ENCODE measurements at places on chromosomes 7 and 10.

- DNase-seq, result no peak
Observed at GRCh38 chr10:97454330-97455036, 8.5 kb downstream of the ZDHHC16 start.

GRCh38 chr7:22356701-22357310, at the start of gene RAPGEF5:
Gene RAPGEF5 (minus strand): TSS chr7:22357154. CDS start chr7:22357060, 94 bp downstream.
- no peak for DNase-seq

GRCh38 chr10:69716711-69717560, 84.8 kb upstream of the COL13A1 start:
- peak; percentile 34 for DNase-seq

DNA sequence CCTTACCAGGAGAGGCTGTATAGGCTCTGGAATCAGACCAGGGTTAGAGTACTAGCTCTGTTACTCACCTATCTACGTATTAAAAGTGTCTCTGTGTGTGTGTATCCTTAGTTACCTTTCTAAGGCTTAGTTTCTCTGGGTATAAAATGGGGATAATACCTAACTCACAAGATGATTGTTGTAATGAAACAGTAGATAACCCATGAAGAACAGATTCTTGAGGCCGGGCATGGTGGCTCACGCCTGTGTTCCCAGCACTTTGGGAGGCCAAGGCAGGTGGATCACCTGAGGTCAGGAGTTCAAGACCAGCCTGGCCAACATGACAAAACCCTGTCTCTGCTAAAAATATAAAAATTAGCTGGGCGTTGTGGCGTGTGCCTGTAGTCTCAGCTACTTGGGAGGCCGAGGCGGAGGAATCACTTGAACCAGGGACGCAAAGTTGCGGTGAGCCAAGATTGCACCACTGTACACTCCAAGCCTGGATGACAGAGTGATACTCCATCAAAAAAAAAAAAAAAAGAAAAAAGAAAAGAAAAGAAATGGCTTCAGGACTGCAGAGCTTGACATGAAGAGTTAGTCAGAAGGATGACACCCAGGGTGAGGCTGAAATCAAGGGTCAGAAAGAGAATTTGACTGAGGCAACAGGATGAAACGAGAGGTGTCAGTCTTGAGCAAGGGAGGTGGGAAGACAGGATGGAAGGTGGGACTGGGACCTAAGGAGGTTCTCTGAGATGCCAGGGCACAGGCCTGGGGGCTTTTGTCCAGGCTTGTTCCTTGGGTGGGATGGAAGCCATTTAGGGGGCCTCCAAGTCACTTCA, 33.4 kb downstream of the PRKAR2B start:
- no peak for DNase-seq

DNA sequence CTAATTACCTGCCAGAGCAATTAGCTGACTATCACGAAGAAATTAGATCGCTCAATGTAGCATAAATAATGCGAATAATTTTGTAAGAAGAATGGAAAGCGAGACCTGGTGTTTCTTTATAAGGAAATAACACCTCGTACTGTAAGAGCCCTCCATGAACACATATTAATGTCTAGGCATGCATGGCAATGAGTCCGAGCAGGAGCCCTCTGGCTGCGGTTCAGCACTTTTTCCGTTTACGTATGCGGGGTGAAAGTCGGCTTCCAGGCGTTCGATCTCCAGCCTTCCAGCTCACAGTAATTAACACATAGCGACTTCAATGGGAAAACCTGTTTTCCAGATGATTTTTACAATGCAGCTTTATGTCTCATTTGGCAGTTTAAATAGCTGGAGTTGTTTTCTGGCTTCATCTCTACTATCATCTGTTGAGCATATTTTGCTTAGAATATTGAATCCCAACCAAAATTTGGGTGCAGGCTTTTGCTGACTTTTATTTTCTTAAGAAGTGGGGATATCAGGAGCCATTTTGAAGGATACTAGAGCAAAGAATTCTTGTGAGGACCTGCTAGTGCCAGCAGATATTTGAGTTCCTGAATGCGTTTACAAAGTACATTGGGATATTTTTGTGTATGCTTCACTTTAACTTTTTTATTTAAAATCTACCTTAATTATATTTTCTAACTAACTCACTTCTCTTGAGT, 7.2 kb upstream of the SP8 start:
- DNase-seq, result no peak

- DNase-seq, result no peak
Observed at GRCh38 chr10:33151344-33151864, 183.1 kb downstream of the NRP1 start.

DNA sequence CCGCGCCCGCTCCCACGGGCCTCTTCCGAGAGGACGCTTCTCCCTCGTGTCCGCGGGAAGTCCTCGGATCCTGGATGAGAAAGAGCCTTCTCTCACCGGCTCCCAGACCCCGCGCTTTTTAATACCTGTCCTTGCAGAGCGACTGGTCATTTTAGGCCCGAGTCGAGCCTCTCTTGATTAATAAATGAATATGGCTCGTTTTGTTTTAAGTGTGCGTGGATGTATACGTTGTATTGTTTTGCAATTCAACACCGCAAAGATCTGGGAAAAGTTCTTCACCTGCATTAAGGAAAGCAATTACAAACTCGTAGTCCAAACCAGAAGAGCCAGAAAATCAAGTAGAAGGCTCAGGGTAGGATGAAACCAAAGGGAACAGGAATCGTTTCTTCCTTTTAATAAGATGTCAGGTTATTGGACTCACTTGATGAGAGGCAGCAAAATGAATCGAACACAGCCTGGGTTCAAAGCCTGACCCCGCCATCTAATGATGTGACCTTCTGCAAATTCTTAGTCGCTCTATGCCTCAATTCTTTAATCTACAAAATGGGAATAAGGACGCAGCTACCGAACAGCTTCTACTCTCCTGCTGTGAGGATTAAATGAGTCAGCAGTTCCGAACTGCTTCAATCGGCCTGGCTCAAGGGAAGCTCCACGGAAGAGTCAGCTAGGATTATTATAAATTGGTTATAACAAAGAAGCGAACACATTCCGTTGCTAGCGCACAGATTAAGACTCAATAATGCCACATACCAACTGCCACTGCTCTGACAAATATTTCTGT, 277.8 kb upstream of the NEBL start:
- DNase-seq, result no peak

GRCh38 chr7:8176370-8177081, 85.4 kb downstream of the ICA1 start:
- peak; percentile 33 for DNase-seq

- DNase-seq, result no peak
Observed at GRCh38 chr7:47537716-47538675, 43.9 kb downstream of the TNS3 start.

DNA sequence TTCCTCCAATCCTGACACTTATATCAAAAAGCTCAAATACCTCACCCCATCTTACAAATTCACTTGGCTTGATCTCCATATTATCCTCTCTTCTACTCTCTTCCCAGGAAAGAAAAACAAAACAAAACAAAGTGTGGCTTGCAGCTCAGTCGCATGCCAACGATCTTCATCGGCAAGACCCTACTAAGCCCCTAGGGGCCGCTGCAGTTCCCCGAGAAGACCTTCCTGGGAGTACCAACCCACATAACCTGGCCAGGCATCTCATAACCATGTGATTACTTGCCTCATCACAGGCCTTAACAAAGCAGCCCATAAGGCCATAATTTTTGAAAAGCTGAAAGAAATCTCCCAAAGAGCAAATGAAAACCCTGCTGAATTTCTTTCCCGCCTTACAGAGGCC, 103.7 kb downstream of the ZNF92 start:
- no peak for DNase-seq

DNA sequence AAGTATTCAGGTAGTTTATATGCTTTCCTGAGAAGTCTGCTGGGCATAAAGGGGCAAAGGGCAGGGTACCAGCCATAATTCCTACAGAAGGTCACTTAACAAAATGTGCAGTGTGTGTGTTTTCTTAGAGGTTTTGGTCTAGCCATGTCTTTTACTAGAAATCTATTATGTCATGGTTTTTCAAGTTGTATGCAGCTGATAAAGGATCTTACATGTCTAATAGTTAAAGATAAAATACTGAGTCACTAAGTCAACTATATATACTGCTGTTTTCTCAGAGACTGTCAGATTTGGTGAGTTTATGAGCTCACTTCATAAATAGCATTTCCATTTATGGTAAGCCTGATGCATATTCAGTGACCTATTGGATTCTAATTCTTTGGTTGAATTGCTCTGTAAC, 7.7 kb downstream of the CASP2 start:
- no peak for DNase-seq

DNA sequence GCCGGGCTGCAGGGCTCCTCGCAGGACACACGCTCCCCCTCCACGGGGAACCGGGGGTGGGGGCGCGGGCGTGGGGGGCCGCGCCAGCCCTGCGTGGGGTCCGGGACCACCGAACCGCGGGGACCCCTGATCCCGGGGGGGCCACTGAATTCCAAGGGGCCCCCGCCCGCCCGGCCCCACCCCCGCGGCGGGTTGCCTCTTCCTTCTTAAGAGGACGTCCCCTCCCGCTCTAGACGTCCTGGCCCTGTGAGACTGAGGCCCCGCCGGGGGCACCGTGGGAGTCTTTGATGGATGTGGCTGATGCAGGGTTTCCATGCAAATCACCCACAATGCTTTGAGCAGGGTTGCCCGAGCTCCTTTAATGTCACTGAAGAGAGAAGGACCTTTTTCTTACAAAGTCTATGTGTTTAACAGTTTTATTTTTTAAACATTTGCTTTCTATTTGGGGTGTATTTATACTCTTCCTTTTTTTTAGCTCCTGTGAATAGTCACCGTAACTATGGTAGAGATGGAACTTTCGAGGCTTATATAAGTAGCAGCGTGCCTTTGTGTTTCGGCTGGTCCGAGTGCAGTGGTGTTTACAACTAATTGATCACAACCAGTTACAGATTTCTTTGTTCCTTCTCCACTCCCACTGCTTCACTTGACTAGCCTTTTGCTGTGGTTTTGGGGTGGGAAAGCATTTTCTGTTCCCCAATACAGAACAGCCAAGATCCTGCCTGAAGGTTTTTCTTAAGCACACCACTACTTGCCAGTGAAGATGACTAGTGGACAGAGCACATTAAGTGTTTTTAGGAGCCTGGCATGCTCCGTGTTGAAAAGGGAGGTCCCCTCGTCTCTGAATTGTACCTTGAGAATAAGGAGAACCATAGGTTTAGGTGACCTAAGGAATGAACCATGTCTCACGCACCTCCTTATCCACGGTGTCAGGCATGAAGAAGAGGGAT, 44.8 kb downstream of the PDIA4 start:
- DNase-seq, result peak; percentile 45

DNA sequence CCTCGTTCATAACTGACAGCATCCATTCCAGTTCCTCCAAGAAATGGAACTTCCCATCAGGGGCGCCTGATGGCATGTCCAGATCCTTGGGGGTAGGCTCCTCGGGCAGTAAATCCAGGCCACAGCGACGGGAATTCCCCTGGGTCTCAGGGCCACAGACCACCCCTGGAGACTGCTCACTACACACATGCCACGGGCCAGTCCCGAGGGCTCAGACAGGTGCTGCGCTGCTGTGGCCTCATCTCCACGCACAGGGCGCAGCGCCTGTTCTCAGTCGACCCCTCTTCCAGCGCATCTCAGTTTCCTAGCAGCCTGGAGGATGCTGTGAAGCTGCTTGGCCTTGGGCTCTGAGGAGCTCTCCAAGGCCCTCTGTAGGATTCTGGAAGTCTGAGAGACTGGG, 473.5 kb upstream of the FOXK1 start:
- no peak for DNase-seq

DNA sequence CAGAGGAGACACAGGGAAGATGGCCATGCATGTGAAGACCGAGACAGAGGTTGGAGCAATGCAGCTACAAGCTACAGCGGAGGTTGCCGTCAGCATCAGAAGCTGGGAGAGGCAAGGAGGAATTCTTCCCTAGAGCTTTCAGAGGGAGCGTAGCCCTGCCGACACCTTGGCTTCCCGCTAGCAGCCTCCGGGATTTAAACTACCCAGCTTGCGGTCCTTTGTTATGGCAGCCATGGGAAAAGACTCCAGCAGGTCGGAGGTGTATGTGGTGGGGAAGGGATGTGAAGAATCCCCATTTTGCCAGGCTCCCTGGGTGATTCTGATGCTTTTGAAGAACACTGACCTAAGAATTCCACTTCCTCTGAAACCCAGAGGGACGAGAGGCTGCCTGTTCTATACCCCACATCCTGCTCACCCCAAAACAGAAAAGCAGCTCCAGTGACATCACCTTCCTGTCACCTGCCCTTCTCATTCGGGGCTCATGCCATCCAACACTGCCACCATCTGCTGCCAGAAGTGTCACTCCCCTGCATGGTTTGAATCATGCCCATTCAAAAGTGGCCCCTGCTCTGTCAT, 3.3 kb upstream of the SEPHS1 start:
- no peak for DNase-seq

DNA sequence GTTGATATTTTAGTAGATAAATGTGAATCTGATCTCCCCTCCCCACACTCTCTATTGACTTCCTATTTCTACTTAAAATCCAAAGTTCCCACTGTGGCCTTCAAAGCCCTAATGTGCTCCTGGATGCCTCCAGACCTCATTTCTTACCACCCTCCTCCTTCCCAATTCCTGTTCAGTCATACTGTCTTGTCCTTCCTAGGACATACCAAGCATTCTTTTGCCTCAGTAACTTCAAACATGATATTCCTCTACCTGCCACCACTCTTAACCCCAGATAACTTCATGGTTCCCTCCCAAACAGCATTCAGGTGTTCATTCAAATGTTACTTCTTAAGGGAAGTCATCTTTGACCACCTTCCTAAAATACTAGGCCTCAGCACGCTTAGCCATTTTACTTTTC, 34.2 kb upstream of the FAM221A start:
- no peak for DNase-seq

DNA sequence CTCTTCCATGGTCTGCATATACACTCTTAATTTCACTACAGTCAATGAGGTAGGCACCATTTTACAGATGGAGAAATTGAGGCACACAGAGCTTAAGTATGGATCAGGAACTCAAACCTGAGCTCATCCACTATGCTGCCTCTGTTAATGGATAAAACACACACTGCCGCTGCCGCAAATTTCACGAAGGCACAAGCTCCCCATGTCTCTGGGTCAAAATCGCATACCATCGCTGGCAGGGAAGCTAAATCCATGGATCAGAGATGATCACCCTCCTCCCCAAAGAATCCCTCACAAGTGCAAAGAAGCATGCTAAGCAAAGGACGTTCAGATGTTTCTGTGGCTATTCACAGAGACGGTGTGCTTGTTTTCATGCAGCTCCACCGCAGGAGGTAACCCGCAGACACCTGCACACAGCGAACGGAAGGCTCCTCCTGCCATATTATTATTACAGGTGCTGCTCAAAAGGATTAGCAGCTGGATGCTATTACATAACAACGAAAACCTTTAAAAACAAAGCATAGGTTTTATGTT, 109.3 kb downstream of the UBE2H start:
- DNase-seq, result no peak

GRCh38 chr7:106968160-106968559, 76.3 kb upstream of the PRKAR2B start:
- DNase-seq, result no peak

GRCh38 chr10:3196958-3197347, 24.4 kb upstream of the PITRM1 start:
- DNase-seq, result no peak

DNA sequence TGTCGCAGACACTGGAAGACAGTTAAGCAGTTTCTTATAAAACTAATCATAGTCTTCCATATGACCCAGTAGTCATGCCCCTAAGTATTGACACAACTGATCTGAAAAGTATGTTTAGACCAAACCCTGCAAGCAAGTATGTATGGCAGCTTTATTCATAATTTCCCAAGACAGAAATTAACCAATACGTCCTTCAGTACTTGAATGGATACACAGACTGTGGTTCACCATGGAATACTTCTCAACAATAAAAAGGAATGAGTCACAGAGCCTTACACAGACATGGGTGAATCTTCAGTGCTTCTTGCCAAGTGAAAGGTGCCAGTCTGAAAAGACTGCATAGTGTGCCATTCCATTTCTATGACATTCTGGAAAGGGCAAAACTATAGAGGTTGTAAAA, 50.2 kb upstream of the AKR1E2 start:
- no peak for DNase-seq
